Activated CD8-positive, alpha-beta memory T cell treated with anti-CD3 and anti-CD28 coated beads for 1 hour (primary cell): ENCODE measurements at places on chromosomes 3 and 15.

DNA sequence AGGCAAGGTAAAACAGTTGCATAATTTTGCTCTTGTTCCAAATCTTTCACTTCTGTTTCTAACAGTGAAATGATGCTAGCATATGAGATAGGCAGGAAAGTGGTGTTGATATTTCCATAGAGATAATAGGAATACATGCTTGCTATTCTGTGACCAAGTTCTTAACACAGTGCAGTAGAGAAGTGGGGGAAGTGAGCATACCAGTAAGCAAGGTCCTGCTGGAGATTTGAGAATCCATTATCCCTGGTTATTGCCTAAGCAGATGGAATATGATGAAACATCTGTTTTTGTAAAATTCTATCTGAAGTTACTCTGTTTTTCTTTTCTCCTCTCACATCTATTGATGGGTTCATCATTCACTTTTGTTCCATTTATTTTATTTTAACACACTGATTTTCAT lies 28.7 kb downstream of the USP8 start:
- no peak for DNase-seq

DNA sequence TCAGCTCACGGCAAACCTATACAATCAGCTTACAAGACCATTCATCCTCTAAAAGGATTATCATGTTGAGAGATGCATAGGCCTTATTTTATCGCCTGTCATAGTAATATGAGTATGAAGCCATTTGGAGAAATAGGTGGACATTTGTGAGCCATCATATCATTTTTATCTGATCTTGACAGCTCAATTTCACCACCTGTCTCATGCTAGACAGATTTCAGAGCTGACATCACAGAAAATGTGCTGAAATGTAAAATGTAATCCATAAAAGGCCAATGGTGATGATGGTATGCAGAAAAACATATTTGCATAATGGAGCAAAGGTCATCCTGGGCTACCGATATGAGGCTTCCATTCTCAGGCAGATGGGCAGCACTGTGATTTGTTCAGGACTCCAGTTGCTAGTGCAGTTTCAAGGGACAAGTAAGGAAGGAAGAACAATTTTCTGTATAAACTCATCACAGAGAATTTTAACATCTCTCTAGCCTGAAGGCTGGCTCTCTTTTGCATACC lies 221.5 kb downstream of the ULK4 start:
- DNase-seq = no peak

GRCh38 chr3:23938688-23939087 lies 6.4 kb upstream of the NR1D2 start:
- no peak for DNase-seq

GRCh38 chr15:68176601-68177000 lies 28.5 kb downstream of the CALML4 start:
- DNase-seq = no peak

- no peak for DNase-seq
Observed at GRCh38 chr15:25682340-25682739, 180.8 kb downstream of the ATP10A start.

DNA sequence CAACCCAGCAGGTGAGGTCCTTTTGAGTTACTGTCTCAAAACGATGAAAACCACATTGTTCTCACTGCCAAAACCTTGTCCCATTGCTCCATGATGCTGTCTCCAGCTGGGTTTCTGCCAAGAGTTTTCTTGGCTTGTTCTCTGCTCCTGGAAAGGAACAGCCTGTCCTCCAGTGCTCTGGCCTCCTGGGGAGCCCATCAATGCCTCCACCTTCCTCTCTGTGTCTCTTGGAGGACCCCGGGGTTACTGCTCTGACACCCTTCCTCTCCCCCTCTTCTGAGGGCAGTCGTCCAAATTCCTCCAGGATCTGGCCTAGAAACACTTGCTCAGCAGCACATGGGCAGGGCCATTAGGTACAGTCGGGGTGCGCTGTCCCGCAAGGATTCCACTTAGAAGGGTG lies 63.9 kb upstream of the RGMA start:
- DNase-seq = no peak

DNA sequence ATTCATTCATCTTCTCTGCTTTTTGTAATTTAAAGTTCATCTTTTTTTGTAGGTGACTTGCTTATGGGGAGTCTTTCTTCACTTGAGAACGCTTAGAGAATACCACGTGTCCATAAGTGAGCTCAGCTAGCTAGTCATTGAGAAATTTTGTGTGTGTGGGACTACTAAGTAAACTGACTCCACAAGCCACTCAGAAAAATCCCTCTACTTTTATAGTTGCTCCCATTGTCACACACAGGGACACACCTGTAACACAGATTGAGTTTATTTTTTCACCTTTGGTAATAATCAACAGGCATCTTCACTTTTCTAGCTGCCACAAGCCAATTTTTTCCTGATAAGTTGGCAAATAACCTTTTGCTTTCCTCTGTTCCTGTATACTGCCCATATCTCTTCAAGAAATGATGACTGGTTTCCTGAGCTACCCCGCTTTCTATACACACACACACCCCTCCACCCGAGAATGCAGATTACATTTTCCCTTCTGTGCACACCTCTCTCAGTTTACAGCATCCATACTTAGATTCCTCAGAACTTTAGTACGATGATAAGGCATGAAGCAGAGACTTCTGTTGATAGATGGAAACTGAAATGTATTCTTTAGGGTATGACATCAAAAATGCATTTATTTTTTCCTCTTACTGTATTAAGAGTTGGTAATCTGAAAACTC lies 4.6 kb downstream of the TSC22D2 start:
- DNase-seq = no peak

GRCh38 chr15:89125088-89125826 lies 37.0 kb downstream of the ABHD2 start:
- DNase-seq = no peak

DNA sequence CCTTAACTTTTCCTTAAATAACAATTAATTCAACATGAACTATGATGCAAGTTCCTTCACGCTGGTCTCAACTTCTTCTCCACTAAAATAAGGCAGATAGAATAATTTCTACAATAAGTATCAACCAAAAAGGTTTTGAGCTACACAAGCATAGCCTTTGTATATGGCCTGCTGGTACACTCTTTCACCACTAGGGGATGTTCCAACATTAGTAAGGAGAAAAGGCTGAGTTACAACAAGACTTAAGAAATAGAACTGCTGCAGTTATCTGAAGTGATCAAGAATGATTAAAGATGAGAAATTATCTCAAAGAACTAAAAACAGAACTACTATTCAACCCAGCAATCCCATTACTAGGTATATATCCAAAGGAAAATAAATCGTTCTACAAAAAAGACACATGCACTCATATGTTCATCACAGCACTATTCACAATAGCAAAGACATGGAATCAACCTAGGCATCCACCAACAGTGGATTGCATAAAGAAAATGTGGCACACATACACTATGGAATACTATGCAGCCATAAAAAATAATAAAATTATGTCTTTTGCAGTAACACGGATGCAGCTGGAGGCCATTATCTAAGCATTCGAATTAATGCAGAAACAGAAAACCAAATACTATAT lies 14.4 kb downstream of the ATP13A3 start:
- DNase-seq = no peak

GRCh38 chr15:66587749-66588148 lies 22.0 kb upstream of the LCTL start:
- no peak for DNase-seq

GRCh38 chr3:24202071-24202470 lies 257.0 kb downstream of the NR1D2 start:
- no peak for DNase-seq

DNA sequence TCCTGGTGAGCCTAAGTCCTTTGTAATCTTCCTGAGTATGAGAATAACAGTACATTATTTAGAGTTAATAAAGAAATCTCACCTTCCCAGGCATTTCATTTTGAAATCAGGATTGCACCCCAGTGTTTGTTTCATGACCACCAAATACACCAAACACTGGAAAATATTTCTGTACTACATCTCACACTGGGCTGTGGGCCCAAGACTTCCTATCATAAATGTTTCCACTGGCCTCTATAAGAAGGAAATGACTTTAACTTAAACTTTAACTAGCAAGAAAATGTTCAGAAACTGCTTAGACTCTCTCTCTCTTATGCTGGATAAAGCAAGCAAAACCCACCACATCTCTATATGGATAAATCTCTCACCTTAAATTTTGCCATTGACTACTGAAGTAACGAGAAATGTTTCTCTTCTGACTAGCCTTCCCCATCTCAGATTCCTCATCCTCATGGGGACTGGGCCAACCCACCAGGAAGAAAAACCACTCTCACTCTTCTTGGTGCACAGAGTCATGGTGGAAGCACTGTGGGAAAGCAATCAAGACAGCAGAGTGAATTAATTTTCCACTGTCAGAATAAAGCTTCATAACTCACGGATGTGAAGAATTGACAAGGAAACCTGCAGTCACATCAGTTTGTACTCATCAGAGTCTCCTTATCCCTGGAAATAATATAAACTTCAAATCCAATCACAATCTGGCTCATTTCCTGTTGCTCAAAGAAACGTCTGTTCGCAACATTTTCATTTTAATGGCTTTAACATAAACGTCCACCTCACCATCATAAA lies 859.6 kb downstream of the EPHA3 start:
- DNase-seq = no peak

GRCh38 chr15:100373120-100373896 lies 31.5 kb upstream of the ADAMTS17 start:
- no peak for DNase-seq

DNA sequence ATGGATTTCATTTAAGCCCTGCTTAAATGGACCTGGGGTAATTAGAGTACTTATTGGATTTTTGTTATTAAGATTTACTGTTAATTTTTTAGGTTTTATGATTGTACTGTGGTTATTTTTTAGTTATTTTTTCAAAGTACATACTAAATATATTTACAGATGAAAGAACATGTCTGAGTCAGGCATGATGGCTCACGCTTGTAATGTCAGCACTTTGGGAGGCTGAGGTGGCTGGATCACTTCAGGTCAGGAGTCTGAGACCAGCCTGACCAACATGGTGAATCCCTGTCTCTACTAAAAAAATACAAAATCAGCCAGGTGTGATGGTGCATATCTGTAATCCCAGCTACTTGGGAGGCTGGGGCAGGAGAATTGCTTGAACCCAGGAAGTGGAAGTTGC lies 16.2 kb upstream of the RPL24 start:
- DNase-seq = no peak

DNA sequence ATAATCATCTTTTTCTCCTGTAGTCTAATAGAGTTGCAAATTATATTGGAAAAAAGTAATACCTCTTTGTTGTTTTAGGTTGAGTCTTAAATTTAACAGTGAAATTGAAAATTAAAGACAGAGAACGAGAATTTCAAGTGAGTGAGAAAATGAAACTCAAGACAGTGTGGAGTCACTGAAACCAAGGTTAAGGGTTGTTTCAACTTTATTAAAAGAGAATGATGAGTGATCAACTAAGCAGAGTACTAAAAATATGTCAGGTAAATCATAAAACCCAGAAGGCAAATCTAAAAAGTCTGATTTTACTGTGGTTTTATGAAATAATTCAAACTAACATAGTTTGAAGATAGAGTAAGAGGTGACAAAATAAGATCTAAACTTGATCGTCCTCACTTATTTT lies 782.5 kb upstream of the SEMA6D start:
- no peak for DNase-seq

DNA sequence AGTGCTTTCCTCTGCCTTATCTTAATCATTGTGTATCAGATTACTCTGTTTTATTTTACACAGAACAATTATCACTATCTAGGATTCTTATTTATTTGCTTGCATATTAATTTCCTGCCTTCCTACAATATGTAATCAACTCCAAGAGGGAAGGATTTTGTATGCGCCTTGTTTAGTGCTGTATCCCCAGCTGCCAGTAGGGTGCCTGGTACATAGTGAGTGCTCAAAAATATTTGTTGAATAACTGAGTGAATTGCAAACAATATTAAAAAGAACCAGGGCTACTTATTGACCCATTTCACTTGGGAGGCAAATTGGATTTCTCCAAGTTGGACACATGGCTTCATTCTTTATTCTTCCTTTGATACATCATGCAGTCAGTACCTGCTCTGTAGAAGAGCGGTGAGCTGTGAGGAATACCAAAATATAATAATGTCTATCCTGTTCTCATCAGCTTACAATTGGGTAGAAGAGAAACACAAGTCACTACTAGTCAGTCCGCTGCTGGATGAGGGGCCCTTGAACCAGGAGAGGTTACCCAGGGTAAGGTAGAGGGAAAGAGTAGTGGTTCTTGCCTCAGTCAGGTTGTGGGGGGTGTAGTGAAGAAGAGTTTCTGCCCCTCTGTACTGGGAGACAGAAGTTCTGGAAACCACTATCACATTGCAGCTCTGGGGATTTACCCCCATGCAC lies 233.9 kb upstream of the ZBTB20 start:
- no peak for DNase-seq

DNA sequence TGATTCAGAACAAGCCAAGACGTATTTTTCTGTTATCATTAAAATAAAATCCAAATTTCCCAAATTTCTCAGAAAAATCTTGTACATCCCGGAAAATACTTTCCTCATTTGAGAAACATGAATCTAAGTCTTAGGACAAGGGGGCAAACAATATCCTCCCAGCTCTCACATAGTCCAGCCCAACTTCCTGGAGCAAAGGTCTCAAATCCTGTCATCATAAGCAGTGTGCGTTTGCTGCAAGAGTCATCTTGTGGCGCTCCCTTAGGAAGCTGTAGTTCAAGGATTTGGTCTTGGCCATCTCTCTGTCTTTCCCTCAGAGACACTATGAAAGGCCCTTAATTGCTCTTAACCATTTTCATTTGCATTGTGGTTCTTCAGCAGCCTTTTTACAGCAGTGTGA lies 57.5 kb upstream of the GSK3B start:
- DNase-seq = no peak

GRCh38 chr3:7504886-7505775 lies 644.2 kb downstream of the GRM7 start:
- DNase-seq = no peak

- DNase-seq = no peak
Observed at GRCh38 chr15:94081829-94082228, 149.5 kb upstream of the MCTP2 start.
